ENCODE measurements at places on chromosomes 4 and X. TPM values are rescaled to one million over a fixed set of nuclear protein-coding genes. Genes with fewer than 3 reads are reported as not detected.

Gene KCNE5
- 1.6 TPM for total RNA-seq

Gene SPIN2A
- 1.5 TPM for total RNA-seq

Gene PPP1R2C
- total RNA-seq: not detected

Gene CFAP47
- total RNA-seq: 0.17 TPM
